HS-5 (cell line): ENCODE measurements at places on chromosomes 16 and 17.

GRCh38 chr17:753418-753817 lies 1.4 kb upstream of the GEMIN4 start:
- DNase-seq: no peak

GRCh38 chr16:56517206-56517605 lies 2.6 kb downstream of the BBS2 start:
- DNase-seq: no peak

GRCh38 chr17:77893144-77894044 lies 65.1 kb upstream of the TNRC6C start:
- no peak for DNase-seq

DNA sequence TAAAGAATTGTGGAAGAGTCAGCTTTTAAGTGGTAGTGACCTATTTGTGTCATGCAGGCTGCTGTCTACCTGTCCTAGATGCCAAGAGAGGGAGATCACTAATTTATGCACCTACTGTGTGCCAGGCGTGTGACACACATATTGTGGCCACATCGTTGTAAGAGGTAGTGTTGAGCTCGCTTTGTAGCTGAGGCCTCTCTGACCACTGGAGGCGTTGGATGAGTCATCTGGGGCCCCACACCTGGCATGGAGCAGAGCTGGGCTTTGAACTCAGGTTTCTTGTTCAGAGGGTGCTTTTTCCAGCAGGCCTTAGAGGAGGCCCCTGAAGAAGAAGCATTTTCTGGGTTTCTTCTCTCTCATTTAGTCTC lies 52.3 kb upstream of the LGALS9 start:
- DNase-seq: no peak

DNA sequence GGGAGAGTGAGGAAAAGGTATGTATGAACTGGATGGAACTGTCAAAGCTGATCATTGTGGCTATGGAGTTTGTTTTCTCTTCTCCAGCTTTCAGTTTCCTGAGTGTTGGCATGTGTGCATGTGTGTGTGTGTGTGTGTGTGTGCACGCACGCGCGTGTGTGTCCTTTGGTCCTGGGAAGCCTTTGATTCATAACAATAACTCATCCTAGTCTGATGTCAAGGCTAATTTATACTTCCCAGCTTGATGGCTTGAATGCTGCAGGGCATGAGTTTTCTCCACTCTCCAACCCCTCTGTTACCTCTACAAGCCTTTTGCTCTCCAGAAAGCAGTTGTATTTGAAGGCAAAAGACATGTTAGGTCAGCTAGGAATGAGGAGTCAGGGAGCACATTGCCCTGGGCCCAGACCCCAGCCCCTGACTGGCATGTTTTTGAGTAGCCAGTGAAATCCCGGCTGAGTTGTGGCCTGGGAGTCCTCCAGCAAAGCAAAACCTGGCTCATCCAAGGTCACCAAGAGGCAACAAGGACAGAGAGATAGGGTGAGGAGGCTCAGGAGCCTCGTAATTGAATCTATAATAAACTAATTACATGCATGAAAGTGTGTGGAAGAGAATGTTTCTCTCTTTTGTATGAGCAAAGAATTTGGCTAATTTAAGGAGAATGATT lies 8.9 kb upstream of the CDC42EP4 start:
- no peak for DNase-seq

GRCh38 chr17:12927541-12928425 lies 90.0 kb downstream of the ELAC2 start:
- no peak for DNase-seq

DNA sequence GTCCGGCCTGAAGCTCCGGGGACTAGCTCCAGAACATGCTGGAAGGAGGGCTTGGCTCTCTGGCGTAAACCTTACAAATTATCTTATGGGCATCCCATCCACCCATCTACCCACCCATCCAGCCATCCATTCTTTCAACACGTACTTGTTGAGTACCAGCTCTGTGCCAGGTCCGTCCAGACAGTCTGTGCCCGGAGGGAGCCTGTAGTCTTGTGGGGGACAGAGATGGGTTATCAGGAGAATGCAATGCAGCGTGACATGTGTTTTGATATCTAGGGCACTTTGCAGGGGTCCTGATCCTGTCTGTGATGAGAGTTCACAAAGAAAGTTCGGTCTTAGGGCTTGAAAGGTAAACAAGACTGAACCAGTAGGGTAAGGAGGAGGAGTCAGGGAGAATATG lies 4.1 kb upstream of the SLC13A2 start:
- no peak for DNase-seq

DNA sequence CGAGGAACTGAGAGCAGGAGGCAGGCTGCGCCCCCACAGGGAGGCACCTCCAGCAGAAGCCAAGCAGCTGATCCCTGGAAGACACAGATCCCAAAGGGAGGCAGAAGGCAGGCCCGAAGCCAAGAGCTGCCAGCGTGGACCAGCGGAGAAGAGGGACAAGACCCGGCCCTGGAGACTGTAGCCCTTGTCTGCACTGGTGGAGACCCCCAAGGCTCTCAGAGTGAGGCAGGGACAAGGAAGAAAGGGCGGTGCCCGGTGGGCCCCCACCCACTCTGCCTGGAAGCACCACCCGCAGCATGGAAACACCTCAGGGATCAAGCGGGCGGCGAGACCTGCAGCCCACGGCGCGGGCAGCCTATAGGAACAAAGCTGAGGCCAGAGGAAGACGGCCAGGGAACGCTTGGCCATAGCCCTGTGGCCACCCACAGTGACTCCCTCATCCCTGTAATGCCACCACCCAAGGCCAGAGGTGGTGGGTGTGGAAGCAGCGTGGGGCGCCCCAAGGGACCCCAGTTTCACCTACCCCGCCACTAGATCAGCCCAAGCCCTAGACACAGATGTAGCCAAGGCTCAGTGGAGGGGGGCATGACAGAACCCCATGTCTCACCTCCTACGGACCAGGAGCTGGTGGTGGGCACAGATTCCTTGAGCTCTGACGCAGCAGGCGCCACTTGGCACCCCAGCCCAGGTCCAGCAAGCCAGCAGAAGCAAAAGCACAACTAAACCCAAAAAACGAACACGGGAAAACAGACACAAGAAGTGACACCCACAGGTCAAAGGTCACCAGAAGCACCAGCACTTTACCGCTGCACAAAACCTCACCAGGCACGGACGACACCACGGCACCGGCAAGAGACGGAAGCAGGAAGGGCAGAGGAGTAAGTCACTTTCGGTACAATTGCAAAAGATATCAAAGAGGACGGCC lies 2.9 kb upstream of the SIRT7 start:
- DNase-seq: no peak
